ENCODE measurements at places on chromosomes 5 and 9. TPM values are rescaled to one million over a fixed set of nuclear protein-coding genes. Genes with fewer than 3 reads are reported as not detected.

KCNV2 gene
- total RNA-seq: not detected

- no peaks in the 10 kb centered on the region for H3K27me3 ChIP-seq
- H3K4me3 ChIP-seq: no peak overlapping the region
- no peak for DNase-seq
- H3K4me1 ChIP-seq: no peaks in the 10 kb centered on the region
- H3K27ac ChIP-seq: no peak overlapping the region
- no peaks in the 10 kb centered on the region for H3K36me3 ChIP-seq
These were observed 16.1 kb downstream of the SV2C start for GRCh38 chr5:76099286-76099702.

KCNN2 gene
- not detected for total RNA-seq

PRPF4 gene
- total RNA-seq: 12.6 TPM

DYNC2I2 gene
- 114 TPM for total RNA-seq

PCDHGB2 gene
- 11.4 TPM for total RNA-seq

BTNL8 gene
- not detected for total RNA-seq

PRRT1B gene
- not detected for total RNA-seq
